H1 (cell line): ENCODE measurements at places on chromosomes 2 and 18. TPM values are rescaled to one million over a fixed set of nuclear protein-coding genes. Genes with fewer than 3 reads are reported as not detected.

SPATS2L gene
- total RNA-seq, result 177 and 189 TPM in 2 replicates

DNA sequence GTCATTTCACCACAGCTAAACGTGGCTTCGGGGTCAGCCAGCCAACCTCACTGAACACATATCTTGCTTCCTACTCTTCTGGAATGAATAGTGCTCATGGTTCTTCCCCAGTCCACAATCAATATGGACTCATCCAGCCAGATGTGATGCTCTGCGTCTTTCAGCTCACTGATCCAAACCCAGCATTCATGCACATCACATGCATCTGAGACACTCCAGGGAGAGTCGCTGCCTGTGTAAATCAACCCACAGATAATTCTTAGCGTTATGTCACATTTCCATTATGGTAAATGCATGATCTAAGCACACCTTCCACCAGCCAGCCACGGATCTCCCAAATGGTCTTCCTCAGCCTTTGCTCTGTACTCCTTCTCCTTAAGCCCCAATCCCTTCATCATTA is 306.7 kb upstream of the CHAC2 start:
- DNase-seq, result no peak
- H3K27ac ChIP-seq, result no peak overlapping the region
- no peak overlapping the region for H3K4me3 ChIP-seq
- H3K36me3 ChIP-seq, result no peaks in the 10 kb centered on the region

EDAR gene
- total RNA-seq, result not detected in 2 replicates

OTOS gene
- 0.63 TPM in 1 of 2 replicates, not detected in the other for total RNA-seq

CHRND gene
- not detected in 2 replicates for total RNA-seq

GRCh38 chr18:50092245-50092805 is 102.6 kb downstream of the MYO5B start:
- peaks cover 15% of the 10 kb centered on the region; the same call in 1 of the 2 replicates for H3K4me1 ChIP-seq
- H3K36me3 ChIP-seq, result no peaks in the 10 kb centered on the region
- no peak overlapping the region for H3K27ac ChIP-seq
- DNase-seq, result no peak
- peak overlapping the region; percentile 22; the same call in 1 of the 2 replicates for H3K4me3 ChIP-seq

TGFA gene
- 2.8 and 3.7 TPM in 2 replicates for total RNA-seq

GRCh38 chr2:113698892-113699447 is 57.5 kb downstream of the SLC35F5 start:
- H3K36me3 ChIP-seq, result no peaks in the 10 kb centered on the region
- H3K4me3 ChIP-seq, result no peak overlapping the region
- no peak overlapping the region for H3K27ac ChIP-seq
- no peak for DNase-seq
- H3K27me3 ChIP-seq, result no peaks in the 10 kb centered on the region

GRCh38 chr2:37625156-37625555 is 46.3 kb downstream of the CDC42EP3 start:
- H3K27ac ChIP-seq, result no peak overlapping the region
- H3K4me3 ChIP-seq, result no peak overlapping the region
- H3K4me1 ChIP-seq, result no peaks in the 10 kb centered on the region
- DNase-seq, result no peak

TMEM178A gene
- 14.0 and 14.9 TPM in 2 replicates for total RNA-seq

GRCh38 chr2:25089605-25090315 is 47.9 kb downstream of the EFR3B start:
- H3K36me3 ChIP-seq, result no peaks in the 10 kb centered on the region; the same call in 1 of the 2 replicates
- peak overlapping the region; percentile 16; the same call in 1 of the 2 replicates for H3K4me3 ChIP-seq
- no peak overlapping the region for H3K27ac ChIP-seq
- H3K4me1 ChIP-seq, result peaks cover 15% of the 10 kb centered on the region

- no peak overlapping the region for H3K27ac ChIP-seq
- H3K4me1 ChIP-seq, result no peaks in the 10 kb centered on the region
- H3K36me3 ChIP-seq, result no peaks in the 10 kb centered on the region
- H3K4me3 ChIP-seq, result peak overlapping the region; percentile 68
- DNase-seq, result no peak
- H3K27me3 ChIP-seq, result peaks cover 14% of the 10 kb centered on the region
Observed at GRCh38 chr2:10079266-10079869, 843 bp downstream of the CYS1 start.

HOXD9 gene
- not detected in 2 replicates for total RNA-seq

SCN3A gene
- total RNA-seq, result not detected in 2 replicates

DNA sequence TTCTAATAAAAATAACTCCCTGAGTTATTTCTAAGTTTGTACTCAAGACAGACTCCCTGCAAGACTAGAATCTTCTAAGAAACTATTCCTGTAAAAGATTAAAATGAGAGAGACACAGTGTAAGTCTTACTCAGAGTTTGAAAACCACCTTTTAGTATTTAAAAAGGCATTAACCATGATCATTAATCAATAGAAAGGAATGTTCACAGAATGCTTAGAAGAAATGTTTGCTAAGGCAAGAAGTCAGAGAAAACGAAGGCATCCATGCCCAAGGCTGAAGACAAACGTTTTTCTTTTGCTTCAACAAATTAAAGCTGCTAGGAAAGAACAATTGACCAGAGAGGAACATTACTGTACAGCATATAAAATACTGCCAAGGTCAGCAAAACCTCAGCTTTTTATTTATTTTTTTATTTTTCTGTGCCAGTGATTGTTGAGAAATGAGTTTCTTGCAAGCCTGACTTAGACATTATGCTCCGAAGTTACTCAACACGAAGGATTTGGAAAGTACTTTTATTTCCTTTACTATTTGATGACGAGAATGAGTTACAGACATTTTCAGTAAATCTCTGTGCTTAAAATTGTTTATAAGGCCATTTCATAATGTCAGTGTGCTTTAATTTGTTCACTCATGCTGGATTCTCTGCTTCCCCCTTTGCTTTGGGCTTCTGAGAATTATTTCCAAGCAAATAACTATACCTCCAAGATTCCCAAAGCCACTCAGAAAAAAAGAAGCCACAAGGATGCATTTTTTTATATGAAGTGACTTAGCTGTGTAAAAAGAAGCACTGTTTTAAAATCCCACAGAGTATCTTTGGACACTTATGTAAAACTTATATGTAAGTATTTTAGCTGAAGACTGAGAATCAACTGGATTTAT is 20.5 kb downstream of the RND3 start:
- H3K4me3 ChIP-seq, result no peak overlapping the region
- H3K4me1 ChIP-seq, result no peaks in the 10 kb centered on the region
- DNase-seq, result no peak
- H3K36me3 ChIP-seq, result peaks cover 31% of the 10 kb centered on the region

UGT1A6 gene
- not detected in 2 replicates for total RNA-seq

- no peaks in the 10 kb centered on the region for H3K36me3 ChIP-seq
- no peak for DNase-seq
- no peaks in the 10 kb centered on the region; the same call in 1 of the 2 replicates for H3K4me1 ChIP-seq
- H3K27me3 ChIP-seq, result no peaks in the 10 kb centered on the region
Observed at GRCh38 chr2:111201214-111201613, 80.5 kb downstream of the BCL2L11 start.

DNA sequence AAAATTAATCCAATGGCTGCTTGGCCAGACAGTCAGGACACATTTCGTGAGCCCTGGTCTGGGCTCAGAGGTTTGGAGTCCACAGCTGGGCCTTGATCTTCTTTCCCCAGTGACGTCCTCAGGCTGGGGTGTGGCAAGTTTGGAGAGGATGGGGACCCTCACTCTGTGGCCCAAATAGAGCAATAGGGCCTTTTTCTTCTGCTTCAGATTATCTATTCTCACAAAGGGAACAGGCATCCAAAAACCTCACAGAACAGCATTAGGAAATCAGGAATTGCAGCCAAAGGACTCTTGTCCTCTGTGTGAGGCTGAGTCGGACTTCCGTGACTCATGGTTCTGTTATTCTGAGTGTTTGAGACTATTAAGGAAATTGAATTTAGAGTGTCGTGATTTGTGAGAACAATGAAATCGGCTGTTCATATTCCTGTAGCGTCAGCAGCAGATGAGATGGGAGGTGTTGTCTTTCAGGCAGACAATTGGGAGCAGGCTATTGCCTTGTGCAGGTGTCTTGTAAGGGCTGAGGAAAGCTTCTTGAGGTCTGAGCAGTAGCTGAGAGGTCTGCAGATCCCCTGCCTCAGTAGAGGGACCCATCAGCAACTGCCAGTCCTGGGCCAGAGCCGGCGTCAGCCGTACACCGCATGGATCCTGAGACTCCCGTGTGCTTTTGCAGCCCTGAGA is 113.8 kb downstream of the SH3RF3 start:
- no peaks in the 10 kb centered on the region for H3K36me3 ChIP-seq
- H3K4me1 ChIP-seq, result peaks cover 2% of the 10 kb centered on the region
- no peaks in the 10 kb centered on the region for H3K27me3 ChIP-seq
- H3K27ac ChIP-seq, result no peak overlapping the region

DNA sequence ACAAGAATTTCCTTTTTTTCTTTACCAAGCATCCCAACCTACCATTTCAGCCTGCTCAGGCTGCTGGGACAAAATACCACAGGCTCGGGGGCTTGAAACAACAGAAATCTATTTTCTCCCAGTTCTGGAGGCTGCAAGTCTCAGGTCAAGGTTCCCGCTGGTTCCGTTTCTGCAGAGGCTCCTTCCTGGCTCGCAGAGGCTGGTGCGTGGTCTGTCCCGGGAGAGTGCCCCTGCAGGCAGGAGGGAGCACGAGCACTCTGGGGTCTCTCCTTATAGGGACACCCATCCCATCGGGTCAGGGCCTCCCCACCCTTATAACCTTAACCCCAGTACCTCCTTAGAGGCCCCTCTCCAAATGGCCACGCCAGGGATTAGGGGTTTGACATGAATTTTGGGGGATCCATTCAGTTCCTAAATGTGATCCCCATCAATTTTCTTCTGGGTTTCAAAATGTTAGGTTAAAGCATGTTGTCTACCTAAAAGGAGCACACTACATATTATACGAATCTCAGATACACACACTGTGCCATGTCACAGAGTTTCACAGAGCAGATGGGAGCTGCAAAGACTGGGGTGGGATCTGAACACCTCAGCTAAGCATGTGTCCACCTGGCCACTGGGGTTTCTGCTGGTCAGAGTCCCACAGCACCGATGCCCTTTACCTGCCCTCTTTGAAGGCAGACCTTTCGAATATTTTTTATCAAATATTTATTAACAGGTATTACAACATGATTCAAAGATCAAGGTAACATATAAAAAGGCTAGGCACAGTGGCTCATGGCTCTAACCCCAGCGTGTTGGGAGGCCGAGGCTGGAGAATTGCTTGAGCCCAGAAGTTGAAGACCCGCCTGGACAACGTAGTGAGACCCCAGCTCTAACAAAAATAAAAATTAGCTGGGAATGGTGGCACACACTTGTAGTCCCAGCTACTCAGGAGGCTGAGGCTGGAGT is 17.6 kb upstream of the ADI1 start:
- H3K36me3 ChIP-seq, result peaks cover 14% of the 10 kb centered on the region
- H3K4me1 ChIP-seq, result no peaks in the 10 kb centered on the region; the same call in 1 of the 2 replicates
- no peak overlapping the region for H3K4me3 ChIP-seq
- peak; percentile 72 for DNase-seq

DNA sequence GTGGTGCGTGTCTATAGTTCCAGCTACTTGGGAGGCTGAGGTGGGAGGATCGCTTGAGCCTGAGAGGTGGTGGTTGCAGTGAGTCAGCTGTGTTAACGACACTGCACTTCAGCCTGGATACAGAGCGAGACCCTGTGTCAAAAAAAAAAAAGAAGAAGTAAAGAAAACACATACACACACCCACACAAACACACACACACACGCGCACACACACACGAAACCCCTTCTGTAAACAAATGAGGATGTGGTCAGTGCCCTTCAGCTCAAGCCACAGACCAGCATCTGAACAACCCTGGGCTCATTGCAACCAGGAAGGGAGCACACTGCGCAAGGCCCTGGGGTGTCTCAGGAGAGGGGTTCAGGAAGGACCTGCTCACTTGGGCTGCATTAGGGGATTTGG is 47.9 kb upstream of the KCNF1 start:
- H3K27me3 ChIP-seq, result no peaks in the 10 kb centered on the region
- DNase-seq, result no peak
- no peaks in the 10 kb centered on the region for H3K36me3 ChIP-seq
- H3K4me1 ChIP-seq, result no peaks in the 10 kb centered on the region
- no peak overlapping the region for H3K27ac ChIP-seq

KLHL29 gene
- 4.3 and 4.7 TPM in 2 replicates for total RNA-seq

CROCC2 gene
- total RNA-seq, result not detected in 2 replicates

LOXHD1 gene
- total RNA-seq, result not detected in 2 replicates

GRCh38 chr2:4670331-4670730 is 967.0 kb downstream of the DCDC2C start:
- no peaks in the 10 kb centered on the region for H3K36me3 ChIP-seq
- no peaks in the 10 kb centered on the region for H3K4me1 ChIP-seq
- no peak overlapping the region for H3K27ac ChIP-seq
- no peak overlapping the region for H3K4me3 ChIP-seq

- DNase-seq, result no peak
- no peak overlapping the region for H3K4me3 ChIP-seq
- no peaks in the 10 kb centered on the region for H3K4me1 ChIP-seq
- H3K27ac ChIP-seq, result no peak overlapping the region
Observed at GRCh38 chr2:3429066-3429610, 49.6 kb downstream of the TRAPPC12 start.

DNA sequence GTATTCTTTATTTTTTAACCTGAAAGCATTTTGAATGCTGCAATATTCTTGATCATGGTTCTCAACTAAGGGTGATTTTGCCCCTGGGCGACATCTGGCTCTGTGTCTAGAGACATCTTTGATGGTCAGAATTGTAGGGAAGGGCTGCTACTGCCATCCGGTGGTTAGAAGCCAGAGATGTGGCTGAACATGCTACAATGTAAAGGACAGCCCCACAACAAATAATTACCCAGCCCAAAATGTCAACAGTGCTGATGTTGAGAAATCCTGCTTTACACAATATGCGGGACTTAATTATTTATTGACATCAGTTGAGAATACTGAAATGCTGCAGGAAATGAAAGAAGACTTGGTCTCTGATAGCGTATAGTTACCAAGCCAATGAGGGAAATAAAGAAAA is 37.5 kb upstream of the SERPINB2 start:
- H3K4me3 ChIP-seq, result no peak overlapping the region
- no peaks in the 10 kb centered on the region for H3K27me3 ChIP-seq
- H3K36me3 ChIP-seq, result no peaks in the 10 kb centered on the region
- no peak for DNase-seq
- no peaks in the 10 kb centered on the region for H3K4me1 ChIP-seq
- H3K27ac ChIP-seq, result no peak overlapping the region

DNA sequence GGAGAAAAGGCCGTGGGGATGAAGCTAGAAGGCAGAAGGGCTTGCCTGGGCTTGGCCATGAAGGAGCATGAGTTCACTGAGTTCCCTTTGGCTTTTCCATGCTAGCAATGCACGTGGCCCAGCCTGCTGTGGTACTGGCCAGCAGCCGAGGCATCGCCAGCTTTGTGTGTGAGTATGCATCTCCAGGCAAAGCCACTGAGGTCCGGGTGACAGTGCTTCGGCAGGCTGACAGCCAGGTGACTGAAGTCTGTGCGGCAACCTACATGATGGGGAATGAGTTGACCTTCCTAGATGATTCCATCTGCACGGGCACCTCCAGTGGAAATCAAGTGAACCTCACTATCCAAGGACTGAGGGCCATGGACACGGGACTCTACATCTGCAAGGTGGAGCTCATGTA is 2.9 kb downstream of the CTLA4 start:
- H3K27me3 ChIP-seq, result no peaks in the 10 kb centered on the region
- H3K27ac ChIP-seq, result no peak overlapping the region
- H3K4me1 ChIP-seq, result no peaks in the 10 kb centered on the region
- no peak for DNase-seq

DNA sequence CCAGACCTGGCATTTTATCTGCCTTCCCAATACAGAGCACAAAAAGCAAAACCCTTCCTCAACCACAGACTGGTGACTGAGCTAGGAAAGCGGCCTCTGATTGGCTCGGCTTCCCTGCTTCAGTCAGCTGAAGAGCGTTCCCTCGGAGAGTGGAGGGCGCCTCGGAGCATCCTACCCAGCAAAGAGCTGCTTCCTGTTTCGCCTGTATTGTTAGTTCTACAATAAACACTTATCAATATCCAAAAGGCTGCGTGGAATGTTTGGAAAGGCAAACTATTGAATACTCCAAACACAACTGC is 125.0 kb downstream of the CACNB4 start:
- no peak overlapping the region for H3K27ac ChIP-seq
- H3K27me3 ChIP-seq, result no peaks in the 10 kb centered on the region
- no peak overlapping the region for H3K4me3 ChIP-seq
- no peaks in the 10 kb centered on the region for H3K36me3 ChIP-seq
- peak; percentile 7 for DNase-seq
